ENCODE measurements at places on chromosomes 11 and 22.

- DNase-seq, result no peak
These were observed 1.4 kb downstream of the PRR14L start for GRCh38 chr22:31748490-31748889.

- no peak for DNase-seq
These were observed at the start of gene ARHGAP42 for GRCh38 chr11:100687054-100687629. Gene ARHGAP42 (plus strand): TSS chr11:100687288. CDS start chr11:100687679, 391 bp downstream.

- DNase-seq, result no peak
These were observed 4461.3 kb upstream of the OR11H1 start for GRCh38 chr22:11066458-11067285.

- DNase-seq, result no peak
These were observed 11.8 kb downstream of the E2F8 start for GRCh38 chr11:19228968-19229367.

GRCh38 chr11:66543263-66544107, 2.4 kb downstream of the ZDHHC24 start:
- DNase-seq, result peak; percentile 43

DNA sequence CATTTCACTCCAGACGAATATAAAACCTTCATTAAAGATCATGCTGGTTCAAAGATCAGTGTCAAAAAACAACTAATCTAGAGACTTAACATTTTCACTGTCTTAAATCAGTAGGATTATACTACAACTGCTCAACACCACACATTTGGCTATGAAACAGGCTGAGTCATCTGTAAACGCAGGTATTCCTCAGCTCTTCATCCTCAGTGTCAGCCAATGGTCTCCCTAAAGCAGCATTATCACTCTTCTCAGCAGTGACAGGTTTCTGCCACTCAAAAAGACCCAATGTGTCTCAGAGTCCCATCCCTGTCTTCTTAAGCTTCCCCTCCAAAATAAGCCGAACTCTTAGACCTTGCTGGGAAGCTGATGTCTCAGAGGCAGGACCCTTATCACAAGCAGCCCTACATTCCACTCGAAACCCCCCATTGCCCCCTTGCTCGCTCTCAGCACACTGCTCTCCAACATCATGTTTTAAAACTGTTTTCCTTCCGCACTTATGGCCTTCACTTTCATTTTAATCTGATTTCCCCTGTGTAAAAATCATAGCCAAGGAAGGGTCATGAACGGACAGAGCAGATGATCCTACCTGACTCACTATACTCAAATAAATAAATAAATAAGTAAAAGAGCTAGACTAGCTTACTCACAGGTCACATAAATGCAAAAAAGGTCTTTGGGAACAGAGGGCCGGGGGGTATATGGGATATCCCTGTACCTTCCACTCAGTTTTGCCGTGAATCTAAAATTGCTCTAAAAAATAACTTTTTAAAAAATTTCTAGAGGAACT, 23.0 kb downstream of the CDON start:
- no peak for DNase-seq

DNA sequence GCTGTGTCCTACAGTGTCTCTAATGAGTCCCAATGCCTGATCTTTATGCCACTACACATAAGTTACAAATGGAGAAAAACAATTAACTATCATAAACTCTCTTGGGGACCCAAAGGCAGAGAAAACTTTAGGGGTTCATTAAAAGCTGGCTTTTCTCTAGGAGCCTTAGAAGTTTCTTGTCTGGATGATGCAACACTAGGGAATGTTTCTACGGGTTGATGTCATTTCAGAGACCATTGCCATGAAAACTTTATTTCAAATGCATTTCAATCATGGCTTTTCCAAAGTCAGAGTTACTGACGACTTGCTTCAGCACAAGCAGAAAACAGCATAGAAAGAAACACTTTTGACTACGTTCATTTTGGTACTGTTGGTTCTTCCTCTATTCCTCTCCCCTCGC, 8.5 kb upstream of the OR8B12 start:
- no peak for DNase-seq

DNA sequence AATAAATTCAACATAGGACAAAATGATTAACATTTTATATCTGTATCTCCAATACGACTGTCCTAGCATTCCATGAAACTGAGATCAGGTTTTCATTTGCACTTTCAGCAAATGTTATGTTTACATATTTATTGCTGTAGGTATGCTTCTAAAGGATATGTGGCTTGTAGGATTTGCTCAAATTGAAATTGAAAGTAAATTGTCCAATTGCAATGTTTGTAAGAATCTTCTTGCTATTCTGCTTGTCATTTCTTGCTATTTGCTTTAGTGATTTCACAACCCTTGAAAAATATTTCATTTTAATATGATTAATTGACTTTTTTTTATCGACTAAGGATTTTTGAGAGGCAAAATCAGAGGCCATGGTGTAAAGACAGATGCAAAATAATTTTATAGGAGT, 904.2 kb upstream of the RAG2 start:
- no peak for DNase-seq

DNA sequence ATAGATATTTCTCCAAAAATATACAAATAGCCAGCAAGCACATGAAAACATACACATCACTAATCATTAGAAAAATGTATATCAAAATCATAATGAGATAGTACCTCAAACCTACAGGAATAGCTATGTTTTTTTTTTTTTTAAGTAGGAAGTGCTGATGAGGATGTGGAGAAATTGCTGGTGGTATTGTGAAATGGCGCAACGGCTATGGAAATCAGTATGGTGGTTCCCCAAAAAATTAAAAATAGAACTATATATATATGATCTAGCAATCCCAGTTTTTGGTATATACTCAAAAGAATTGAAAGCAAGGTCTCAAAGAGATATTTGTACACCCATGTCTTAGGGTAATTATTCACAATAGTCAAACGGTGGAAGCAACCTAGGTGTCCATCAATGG, 46.0 kb upstream of the HIPK3 start:
- no peak for DNase-seq

- DNase-seq, result no peak
These were observed 7.2 kb downstream of the TRPT1 start for GRCh38 chr11:64218628-64219353.

GRCh38 chr11:19502691-19503253, 209.9 kb upstream of the NAV2 start:
- DNase-seq, result no peak

GRCh38 chr11:86403458-86403857, 28.8 kb downstream of the CCDC81 start:
- DNase-seq, result no peak

GRCh38 chr22:49328118-49328475, 499.6 kb downstream of the BRD1 start:
- DNase-seq, result no peak

DNA sequence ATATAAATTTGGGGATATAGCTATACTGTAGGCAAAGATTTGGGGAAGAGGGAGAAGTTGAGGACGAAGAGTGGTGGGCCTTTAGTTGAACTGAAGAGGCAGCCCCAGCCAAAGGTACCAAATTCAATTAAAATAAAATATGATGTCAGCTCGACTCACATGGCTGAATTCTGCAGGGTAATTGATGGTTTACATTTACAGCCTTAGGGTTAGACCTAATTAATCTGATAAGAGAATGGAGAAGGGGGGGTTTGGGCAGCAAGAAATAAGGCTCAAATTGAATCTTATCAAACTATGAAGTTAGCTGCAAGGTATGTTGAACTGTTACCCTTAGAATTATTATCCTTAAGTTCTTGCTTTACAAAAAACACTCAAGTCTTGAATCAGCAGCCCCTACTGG, 3.6 kb upstream of the HSD17B12 start:
- no peak for DNase-seq

- no peak for DNase-seq
These were observed 9.6 kb upstream of the CTSD start for GRCh38 chr11:1773131-1773993.

GRCh38 chr22:20258584-20259326, 9.4 kb downstream of the RTN4R start:
- no peak for DNase-seq

DNA sequence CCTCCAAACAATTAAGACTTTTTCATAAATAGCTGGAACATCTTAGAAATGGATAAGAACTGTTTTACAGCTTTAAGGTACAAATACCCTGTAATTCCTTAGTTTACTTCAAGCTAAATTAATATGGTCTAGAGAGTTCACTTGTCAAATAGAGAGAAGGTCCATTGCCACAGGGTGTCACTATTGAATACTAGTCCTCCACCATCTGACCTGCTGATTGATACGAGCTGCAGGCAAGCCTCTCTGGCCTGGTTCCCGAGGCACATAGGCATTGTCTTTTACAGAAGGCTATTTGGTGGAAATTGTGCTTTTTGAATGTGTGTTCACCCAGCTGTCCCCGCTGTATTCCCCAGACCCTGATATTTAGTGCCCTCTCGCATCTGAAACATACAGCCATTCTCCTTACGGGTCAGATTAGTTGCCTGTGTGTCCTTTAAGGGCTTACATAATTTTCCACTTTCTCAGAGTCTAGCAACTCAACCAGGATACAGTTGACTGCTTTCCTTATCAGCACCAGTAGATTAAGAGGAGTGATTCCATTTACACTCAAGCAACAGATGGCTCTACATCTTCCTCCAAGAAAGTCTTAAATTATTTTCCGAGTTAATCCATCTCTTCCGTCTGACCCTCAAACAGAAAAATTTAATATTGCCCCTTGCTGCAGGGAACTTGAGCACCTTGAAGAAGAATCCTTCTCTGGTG, 788.8 kb upstream of the FAT3 start:
- DNase-seq, result no peak

DNA sequence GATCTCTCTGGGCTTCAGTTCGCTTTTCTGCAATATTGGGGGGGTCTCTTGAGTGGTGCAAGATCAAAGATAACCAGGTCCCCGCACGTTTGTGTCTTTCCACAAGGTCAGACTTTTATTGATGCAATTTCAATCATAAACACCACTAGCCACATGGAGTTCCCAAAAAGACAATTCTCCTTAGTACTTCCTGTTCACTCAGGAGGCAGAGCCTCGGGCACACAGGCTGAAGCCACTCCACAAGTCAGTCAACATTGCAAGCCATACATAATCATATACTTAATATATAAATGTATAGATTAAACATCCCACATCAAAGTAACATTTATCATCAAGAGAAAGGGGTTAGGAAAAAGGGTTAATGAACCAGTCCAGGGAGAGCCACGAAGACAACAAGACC, 12.0 kb downstream of the ST14 start:
- no peak for DNase-seq

DNA sequence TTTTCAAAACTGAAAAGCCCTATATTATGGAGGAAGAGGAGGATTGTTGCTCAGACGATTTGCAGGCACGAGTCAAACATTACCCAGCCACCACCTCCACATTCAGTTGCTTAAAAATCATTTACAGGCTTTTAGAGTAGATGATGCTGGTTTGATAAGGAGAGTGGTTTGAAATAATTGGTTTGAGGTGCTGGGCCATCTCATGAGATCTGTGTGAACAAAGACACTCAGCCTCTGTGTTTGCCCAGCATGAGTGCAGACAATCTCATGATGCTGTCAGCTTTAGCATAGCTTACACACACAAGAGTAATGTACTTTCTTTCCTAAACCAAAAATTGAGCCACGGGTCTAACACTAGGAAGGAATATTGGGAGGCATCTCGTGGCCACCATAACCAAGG, 4.3 kb downstream of the SLC43A3 start:
- no peak for DNase-seq

GRCh38 chr11:5004424-5005274, 10.0 kb downstream of the OR51L1 start:
- no peak for DNase-seq

GRCh38 chr22:44395118-44396005, 82.6 kb upstream of the SHISAL1 start:
- DNase-seq, result no peak

DNA sequence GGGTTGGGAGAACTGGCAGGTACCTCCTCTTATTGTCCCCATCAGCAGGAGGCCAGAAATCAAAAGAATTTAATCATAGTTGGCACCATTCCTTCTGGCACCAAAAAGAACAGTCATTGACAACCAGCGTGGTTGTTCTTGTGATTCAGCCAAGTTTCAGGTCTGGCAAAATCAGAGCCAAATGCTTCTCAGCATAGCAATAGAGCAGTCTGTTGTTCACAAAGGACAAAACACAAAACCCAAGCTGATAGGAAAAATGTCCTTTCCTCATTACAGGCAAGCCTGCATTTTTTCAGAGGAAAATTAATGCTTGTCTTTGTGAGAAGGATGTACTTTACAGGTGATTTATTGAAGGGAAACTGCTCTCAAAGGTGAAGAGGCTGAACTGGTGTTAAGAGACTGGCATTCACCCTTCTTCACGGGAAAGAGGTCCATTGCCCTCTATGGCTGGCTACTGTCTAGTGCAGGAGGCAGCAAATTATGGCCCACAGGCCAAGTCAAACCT, 241.8 kb upstream of the ARHGAP42 start:
- DNase-seq, result no peak

GRCh38 chr22:26579331-26579886, 10.5 kb downstream of the TPST2 start:
- DNase-seq, result no peak

GRCh38 chr11:130070846-130071200, 1.1 kb downstream of the APLP2 start:
- DNase-seq, result no peak

- no peak for DNase-seq
These were observed 533.6 kb upstream of the CADM1 start for GRCh38 chr11:116037861-116038260.

GRCh38 chr11:68275721-68276507, 4.1 kb upstream of the C11orf24 start:
- no peak for DNase-seq

DNA sequence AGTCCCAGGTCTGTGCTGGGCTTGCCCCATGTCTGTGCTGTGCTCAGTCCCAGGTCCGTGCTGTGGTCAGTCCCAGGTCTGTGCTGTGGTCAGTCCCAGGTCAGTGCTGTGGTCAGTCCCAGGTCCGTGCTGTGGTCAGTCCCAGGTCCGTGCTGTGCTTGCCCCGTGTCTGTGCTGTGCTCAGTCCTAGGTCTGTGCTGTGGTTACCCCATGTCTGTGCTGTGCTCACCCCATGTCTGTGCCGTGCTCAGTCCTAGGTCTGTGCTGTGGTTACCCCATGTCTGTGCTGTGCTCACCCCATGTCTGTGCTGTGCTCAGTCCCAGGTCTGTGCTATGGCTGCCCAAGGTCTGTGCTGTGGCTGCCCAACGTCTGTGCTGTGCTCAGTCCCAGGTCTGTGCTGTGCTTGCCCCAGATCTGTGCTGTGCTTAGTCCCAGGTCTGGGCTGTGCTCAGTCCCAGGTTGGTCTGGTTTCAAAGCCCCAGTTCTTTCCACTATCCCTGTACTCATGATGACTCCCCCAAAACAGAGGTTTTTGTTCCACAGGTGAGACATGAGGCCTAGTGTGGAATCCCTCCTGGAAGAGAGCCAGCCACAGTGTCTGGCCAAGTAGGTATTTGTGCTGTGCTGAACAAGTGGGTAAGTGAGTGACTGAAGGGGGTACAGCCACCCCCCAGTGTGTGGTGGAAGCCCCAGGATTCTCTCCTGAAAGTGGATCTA, 34.8 kb downstream of the IRAG1 start:
- no peak for DNase-seq

DNA sequence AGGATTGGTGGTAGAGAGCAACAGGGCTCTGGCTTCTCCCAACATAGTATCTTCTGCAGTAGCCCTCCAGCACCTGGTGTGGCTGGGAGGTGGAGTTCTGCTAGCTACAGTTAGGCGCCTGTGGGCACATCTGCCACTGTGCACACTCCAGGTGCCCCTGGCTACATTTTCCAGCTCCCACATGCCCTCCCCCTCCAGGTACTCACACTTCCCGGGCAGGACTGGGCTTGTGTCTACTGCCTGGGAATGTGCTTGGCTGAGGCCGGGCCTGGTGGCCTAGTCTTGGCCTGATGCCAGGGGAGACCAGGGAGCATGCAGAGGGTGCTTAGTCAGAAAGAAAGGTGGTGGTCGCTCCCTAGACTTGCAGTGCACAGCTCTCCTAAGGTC, 15.8 kb downstream of the PHLDB1 start:
- no peak for DNase-seq

GRCh38 chr11:68383976-68384501, 71.6 kb downstream of the LRP5 start:
- DNase-seq, result peak; percentile 15
